NCI-H1694 treated with DMSO at 0.1 percent for 48 hours (cell line): ENCODE measurements at places on chromosomes 16 and 17.

GRCh38 chr17:48637323-48638260 is 11.4 kb upstream of the HOXB9 start:
- no peak for DNase-seq

DNA sequence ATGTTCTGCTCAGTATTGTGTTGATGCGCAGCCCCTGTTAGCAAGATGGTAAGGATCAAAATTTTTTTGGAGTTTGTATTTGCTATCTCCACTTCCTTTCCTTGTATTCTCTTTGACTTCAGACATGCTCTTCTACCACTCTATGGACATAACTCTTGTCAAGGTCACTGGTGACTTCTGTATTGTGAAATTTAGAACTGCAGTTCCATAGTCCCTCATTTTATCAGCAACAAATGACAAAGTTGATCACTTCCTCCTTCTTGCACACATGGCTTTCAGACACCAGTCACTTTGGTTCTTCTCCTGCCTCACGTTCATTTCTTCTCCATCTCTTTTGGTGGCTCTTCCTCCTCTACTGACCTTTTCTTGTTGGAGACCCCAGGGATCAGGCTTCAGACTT is 21.1 kb downstream of the COX11 start:
- DNase-seq: no peak

GRCh38 chr16:72749091-72749490 is 298.8 kb downstream of the ZFHX3 start:
- no peak for DNase-seq

DNA sequence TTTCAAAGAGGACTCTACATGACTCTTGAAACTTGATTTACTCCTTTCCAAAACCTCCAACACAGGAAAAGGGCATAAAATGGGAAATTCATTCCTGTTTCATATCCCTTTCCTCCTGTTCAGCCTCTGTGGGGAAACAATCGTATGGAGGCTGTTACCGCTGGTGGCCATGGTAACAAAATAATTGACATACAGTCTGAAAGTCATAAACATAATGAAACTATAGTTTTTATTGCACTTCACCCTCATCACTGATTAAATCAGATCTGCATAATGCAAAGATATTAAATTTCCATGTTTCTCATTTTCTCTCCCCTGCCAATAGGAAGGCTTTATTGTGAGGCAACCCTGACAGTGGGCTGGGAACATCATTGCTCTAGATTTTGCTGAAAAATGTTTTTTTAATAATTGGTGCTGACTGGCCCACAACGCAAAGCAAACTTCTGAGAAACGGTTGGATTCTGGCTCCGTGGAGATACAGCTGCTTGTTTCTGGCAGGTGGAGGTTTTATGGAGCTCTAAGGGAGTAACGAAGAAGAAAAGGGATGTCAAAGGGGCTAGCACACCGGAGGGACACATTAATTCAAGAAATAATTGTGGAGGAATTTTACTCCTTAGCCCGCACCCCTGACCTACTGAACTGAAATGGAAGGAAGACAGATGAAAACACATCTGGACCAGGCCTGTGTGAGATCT is 154.2 kb upstream of the SHISA6 start:
- DNase-seq: no peak

GRCh38 chr17:45242029-45242414 is 19.9 kb downstream of the SPATA32 start:
- no peak for DNase-seq

GRCh38 chr16:84928679-84929420 is 82.5 kb downstream of the ZDHHC7 start:
- DNase-seq: no peak

DNA sequence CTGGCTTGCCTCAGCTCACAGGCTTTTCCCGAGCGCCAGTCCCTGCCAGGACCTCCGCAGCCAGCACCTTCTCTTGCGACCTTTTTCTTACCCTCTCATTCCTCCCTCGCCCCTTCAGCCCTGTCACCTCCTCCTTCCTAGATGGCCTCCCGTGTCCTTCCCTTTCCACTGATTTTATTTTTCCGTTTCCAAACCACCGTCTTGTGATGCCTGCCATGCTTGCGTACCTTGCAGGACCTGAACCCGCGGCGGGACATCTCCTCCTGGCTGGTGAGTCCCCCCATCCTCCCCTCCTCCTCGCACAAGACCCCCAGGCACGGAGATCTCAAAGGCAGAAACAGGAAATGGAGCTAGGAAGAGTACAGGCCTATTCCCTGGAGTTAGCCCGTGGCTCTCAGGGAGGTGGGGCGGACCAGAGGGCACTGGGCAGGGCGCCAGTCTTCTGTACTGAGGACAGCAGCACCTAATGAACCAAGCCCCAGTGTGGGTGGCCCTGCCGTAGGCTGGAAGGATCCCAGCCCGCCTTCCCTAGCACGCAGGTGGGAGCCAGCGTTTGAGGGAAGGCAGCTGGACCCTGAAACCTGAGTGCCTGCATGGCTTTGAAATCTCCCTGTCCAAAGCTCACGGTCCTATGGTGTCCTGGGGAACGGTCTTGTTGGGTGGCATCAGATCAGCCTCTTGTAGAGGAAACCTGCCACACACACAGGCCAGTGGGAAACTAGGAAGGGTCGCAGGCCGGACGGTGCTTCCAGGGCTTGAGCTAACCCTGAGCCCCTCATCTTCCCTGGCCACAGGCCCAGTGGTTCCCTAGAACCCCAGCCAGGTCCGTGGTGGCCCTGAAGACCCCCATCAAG is 612 bp downstream of the CISD3 start:
- DNase-seq: no peak

- DNase-seq: peak; percentile 74
Measured at GRCh38 chr17:3004150-3004801, 59.1 kb downstream of the OR1D5 start.

DNA sequence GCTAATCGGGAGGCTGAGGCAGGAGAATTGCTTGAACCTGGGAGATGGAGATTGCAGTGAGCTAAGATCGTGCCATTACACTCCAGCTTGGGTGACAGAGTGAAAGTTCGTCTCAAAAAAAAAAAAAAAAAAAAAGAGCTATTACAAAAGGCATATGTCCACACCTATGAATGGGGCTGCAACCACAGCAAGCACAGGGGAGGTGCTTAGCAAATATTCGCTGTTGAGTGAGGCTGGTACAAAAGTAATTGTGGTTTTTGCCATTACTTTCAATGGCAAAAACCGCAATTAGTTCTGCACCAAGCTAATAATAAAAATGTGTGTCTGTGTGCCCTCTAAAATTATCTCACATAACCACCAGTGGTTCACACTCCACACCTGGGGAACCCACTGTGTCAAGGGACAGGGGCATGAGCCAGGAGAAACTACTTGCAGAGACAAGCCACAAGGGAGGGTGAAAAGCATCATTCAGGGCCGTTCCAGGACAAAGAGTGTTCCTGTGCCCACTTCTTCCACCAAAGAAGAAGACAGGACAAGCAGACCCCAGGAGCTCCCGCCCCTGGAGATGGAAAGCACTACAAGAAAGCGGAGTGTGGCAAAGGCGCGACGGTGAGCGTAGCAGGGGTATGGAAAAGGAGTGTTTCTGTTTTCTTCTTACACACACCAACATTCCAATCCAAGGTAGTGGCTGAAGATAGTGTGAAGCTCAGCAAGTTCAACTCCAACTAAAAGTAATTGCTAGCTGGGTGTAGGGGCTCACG is 84.4 kb upstream of the CNEP1R1 start:
- DNase-seq: no peak

DNA sequence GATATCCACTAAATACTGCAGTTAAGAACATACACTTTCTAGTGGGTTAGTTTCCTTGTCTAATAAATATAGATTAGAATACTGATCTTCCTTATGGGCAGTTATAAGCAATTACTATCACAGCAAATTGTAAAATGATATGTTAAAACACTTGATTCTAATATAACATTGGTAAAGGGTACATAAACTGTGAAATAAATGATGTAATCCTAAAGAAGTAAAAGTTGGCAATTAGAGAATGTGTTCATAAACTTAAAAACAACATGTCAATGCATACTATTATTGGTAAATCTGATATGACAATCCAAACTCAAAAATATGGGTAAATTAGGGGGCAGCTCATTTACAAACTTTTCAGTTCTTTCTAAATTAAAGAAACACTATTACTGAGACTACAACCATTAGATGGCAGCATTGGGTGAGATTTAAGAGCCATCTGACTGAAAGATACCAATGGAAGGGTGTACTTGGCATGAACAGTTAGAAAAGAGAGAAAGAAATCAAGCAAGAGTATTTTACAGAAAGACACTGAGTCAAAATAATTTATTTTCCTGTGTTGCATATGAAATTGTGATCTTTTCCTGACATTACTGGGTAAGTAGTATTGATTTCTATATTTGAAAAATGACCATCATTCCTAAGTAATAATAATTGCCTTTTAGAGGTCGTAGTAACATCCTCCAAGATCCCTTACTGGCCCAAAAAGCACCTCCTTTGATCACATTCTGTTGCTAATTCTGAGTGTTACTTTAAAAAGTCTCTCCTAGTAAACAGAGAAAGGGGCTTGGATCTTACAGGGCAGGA is 119.6 kb downstream of the SPAG9 start:
- peak; percentile 80 for DNase-seq

- no peak for DNase-seq
Measured at GRCh38 chr17:62781356-62781755, 26.8 kb downstream of the MARCHF10 start.

DNA sequence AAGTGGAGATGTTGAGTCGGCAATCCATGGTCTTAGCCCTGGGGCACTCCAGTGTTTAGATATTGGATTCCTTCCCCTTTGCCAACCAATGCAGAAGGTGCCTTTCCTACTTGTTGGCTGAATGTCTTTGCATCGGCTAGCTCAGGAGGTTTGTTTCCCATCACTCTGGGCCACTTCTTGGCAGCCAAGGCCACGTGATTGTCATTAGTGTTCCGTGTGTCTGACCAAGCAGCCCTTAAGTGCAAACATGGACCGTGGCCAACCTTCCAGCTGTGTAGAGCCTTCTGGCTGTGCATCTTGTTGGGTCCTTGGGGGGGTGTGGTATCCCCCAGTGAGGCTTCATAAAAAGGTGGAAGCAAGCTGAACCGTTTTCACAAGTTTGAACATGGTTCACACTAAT is 66.0 kb downstream of the GNAO1 start:
- DNase-seq: no peak

DNA sequence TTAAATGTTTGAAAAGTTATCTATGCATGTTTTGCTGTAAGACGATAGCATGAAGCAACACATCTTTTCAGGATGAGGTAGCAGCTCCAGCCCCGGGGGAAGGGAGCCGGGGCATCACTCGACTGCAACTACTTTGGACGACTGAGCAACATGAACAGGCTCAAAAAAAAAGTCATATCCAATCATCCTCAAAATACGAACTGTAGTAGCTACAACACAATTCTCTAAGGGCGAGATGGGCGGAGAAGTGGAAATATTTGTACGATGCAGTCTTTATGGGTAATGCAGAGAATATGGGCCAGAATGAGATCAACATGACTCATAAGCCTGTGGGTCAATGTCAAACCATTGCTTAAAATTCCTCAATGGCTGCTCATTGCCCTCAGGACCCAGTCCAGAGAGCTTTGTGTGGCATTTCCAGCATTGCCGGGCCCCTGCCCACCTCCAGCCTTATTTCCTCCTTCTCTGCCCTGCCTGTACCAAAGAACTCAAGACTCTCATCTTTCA is 17.7 kb upstream of the SMURF2 start:
- DNase-seq: no peak

- no peak for DNase-seq
Measured at GRCh38 chr16:27762441-27762840, 212.5 kb downstream of the KATNIP start.

DNA sequence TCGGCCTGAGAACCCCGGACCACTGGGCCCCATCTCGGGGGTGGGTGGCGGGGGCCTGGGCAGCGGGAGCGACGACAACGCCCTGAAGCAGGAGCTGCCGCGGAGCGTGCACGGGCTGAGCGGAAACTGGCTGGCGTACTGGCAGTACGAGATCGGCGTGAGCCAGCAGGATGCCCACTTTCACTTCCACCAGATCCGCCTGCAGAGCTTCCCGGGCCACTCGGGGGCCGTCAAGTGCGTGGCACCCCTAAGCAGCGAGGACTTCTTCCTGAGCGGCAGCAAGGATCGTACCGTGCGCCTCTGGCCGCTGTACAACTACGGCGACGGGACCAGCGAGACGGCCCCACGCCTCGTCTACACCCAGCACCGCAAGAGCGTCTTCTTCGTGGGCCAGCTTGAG is 8.9 kb upstream of the SERPINF2 start:
- DNase-seq: no peak

DNA sequence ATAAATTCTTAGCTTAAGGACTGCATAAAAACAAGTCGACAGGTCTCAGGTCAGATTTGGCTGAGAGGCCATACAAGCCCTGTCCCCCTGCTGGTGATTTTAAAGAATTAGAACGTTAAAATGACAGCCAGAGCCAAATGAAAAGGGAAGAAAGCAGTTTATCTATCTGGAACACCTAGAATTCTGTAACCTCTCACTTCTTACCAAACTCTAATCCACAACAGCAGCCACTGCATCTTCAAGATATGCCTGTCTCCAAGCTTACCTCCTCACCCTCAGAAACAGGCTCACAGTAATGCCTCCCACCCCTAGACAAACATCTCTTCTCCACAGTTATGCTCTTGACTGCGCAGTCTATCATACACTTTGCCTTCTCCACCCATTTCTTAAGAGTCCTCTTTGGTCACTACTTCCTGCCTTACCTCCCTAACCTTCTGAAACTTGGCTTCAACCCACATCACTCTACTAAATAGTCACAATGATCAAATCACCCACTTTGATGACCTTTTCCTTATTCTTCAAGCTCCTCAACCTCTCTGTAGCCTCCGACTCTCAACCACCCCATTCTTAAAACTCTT is 14.2 kb downstream of the ANKFY1 start:
- peak; percentile 26 for DNase-seq

GRCh38 chr16:70470927-70471341 is 16.5 kb downstream of the FCSK start:
- no peak for DNase-seq

DNA sequence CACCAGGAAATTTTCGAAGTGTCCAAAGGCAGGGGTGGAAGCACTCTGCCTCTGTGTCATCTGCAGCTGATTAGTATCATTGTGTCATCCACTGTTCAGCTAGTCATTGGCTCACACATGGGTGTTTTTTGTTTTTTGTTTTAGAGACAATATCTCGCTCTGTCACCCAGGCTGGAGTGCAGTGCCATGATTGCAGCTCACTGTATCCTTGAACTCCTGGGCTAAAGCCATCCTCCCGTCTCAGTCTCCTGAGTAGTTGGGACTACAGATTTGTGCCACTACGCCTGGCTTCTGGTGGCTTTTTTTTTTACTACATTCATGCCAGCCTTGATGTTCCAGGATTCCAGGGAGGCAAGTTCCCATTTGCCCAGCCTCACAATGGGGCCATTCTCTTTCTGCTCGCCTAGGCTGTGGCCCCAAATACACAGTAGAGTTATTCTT is 32.5 kb upstream of the MYO18A start:
- no peak for DNase-seq

DNA sequence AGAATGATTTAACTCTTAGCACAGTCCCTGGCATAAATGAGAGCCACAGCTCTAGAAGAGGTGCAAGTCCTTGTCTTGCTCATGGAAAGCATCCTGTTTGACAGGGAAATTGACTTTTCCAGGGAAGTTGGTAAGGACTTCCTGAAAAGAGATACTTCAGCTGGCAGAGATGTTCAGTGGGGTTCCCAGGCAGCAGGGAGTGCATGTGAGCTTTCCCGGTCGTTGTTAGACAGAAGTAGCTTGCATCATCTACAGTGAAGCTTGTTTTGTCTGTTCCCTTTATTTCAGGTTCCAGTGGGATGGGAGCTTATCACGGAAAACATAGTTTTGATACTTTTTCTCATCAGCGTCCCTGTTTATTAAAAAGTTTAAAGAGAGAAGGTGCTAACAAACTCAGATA is 22.9 kb downstream of the ALDH3A2 start:
- DNase-seq: no peak

- no peak for DNase-seq
Measured at GRCh38 chr16:27699540-27699939, 149.6 kb downstream of the KATNIP start.
